Upper lobe of right lung (tissue), 1 donor: ENCODE measurements at places on chromosomes 3 and 15.

DNA sequence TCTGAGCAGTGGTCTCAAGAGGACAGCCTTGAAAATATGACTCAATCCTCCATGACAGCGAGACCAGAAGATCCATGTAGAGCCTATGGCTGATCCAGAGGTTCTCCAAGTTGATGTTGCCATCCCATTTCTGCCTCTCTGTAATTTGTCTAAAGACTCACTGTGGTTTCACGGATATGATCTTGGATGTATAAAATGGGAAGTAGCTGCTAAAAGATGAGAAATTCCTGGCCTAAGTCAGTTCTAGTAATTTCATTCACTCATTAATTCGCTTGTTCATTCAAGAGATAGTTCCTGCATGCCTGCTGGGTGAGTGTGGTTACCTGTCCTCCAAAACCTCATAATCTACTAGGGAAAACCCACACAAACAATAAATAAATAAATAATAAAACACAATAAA lies 145.9 kb downstream of the TNIK start:
- H3K27ac ChIP-seq: no peak overlapping the region
- H3K27me3 ChIP-seq: no peaks in the 10 kb centered on the region
- DNase-seq: no peak
- no peaks in the 10 kb centered on the region for H3K36me3 ChIP-seq
- no peaks in the 10 kb centered on the region for H3K4me1 ChIP-seq

- no peak overlapping the region for H3K27ac ChIP-seq
- no peaks in the 10 kb centered on the region for H3K4me1 ChIP-seq
- H3K27me3 ChIP-seq: peaks cover 5% of the 10 kb centered on the region
- DNase-seq: no peak
- H3K4me3 ChIP-seq: no peak overlapping the region
Measured at GRCh38 chr3:107512108-107512507, 10.7 kb upstream of the BBX start.

DNA sequence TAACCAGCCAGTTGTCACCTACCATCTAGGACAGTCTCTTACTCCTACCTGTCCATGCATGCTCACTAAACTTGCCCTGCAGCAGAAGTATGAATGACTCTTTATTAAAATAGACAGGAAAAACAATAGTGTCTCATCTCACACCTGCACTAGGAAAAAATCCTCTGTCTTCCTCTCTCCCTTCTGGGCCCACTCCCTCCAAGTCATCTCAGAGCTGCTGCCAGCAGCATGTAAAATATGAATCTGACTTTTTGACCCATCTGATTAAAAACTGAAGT lies 93.5 kb upstream of the THBS1 start:
- peaks cover 22% of the 10 kb centered on the region for H3K4me1 ChIP-seq
- H3K4me3 ChIP-seq: no peak overlapping the region
- no peaks in the 10 kb centered on the region for H3K36me3 ChIP-seq
- no peaks in the 10 kb centered on the region for H3K27me3 ChIP-seq
- no peak for DNase-seq
- no peak overlapping the region for H3K27ac ChIP-seq

GRCh38 chr3:111989061-111989678 lies 9.6 kb upstream of the TAGLN3 start:
- no peaks in the 10 kb centered on the region for H3K27me3 ChIP-seq
- no peaks in the 10 kb centered on the region for H3K4me1 ChIP-seq
- H3K4me3 ChIP-seq: no peak overlapping the region
- peaks cover 52% of the 10 kb centered on the region for H3K36me3 ChIP-seq
- DNase-seq: no peak
- no peak overlapping the region for H3K27ac ChIP-seq

GRCh38 chr3:112470788-112471187 lies 28.5 kb downstream of the BTLA start:
- H3K4me3 ChIP-seq: no peak overlapping the region
- no peak overlapping the region for H3K27ac ChIP-seq
- H3K27me3 ChIP-seq: no peaks in the 10 kb centered on the region
- H3K4me1 ChIP-seq: no peaks in the 10 kb centered on the region
- DNase-seq: no peak

GRCh38 chr3:117059067-117059955 lies 349.7 kb downstream of the TUSC7 start:
- H3K4me3 ChIP-seq: no peak overlapping the region
- DNase-seq: no peak
- H3K27me3 ChIP-seq: no peaks in the 10 kb centered on the region
- H3K36me3 ChIP-seq: no peaks in the 10 kb centered on the region
- H3K27ac ChIP-seq: no peak overlapping the region
- H3K4me1 ChIP-seq: peaks cover 4% of the 10 kb centered on the region

GRCh38 chr3:8499181-8499611 lies 2.4 kb upstream of the LMCD1 start:
- no peak for DNase-seq
- no peaks in the 10 kb centered on the region for H3K36me3 ChIP-seq
- peaks cover 6% of the 10 kb centered on the region for H3K4me1 ChIP-seq
- H3K27ac ChIP-seq: no peak overlapping the region
- H3K27me3 ChIP-seq: no peaks in the 10 kb centered on the region

- no peak overlapping the region for H3K4me3 ChIP-seq
- DNase-seq: no peak
Measured at GRCh38 chr15:58909616-58910015, 23.9 kb downstream of the SLTM start.

GRCh38 chr15:36370731-36371112 lies 208.7 kb upstream of the CDIN1 start:
- H3K4me1 ChIP-seq: no peaks in the 10 kb centered on the region
- H3K27me3 ChIP-seq: no peaks in the 10 kb centered on the region
- H3K4me3 ChIP-seq: no peak overlapping the region
